ENCODE measurements at places on chromosomes 11 and 22. TPM values are rescaled to one million over a fixed set of nuclear protein-coding genes. Genes with fewer than 3 reads are reported as not detected.
A peak's percentile ranks its signal among the peaks of the same experiment; 100 is the strongest.

Gene CCDC88B
- 0.30 TPM for total RNA-seq

DNA sequence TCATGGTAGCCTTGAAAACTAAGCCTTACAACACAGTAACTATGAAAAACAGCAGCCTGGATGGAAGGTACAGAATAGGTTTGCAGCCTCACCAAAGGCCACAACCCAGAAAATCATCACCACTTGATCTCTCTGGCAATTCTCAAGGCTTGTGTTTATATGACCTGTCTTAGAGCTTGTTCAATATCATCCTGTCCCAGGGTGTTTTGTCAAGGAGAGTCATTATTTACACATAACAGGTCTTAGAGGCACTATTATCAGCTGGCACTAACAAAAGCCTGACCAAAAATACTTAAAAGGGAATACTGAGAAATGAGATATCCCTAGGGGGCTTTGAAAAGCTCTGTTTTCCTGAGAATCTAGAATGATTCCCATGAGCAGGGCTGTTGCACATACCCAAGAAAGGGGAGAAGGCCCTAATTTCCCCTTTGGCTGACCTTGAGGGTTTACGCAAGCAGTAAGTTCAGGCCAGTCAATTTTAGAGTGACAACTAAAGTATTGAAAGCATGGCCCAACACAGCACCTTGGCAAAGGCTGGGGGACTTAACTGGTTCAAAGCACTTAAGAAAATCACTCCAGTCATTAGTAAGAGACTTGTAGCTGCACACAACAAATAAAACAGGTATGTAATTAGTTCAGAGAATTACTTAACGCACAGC is 7.9 kb downstream of the SC5D start:
- DNase-seq, result no peak

GRCh38 chr11:76610871-76611475 is 59.6 kb downstream of the LRRC32 start:
- DNase-seq, result peak; percentile 75

GRCh38 chr11:44555031-44555800 is 10.2 kb upstream of the CD82 start:
- DNase-seq, result no peak

- no peak for DNase-seq
Measured at GRCh38 chr11:95678988-95679387, 110.6 kb downstream of the FAM76B start.

DNA sequence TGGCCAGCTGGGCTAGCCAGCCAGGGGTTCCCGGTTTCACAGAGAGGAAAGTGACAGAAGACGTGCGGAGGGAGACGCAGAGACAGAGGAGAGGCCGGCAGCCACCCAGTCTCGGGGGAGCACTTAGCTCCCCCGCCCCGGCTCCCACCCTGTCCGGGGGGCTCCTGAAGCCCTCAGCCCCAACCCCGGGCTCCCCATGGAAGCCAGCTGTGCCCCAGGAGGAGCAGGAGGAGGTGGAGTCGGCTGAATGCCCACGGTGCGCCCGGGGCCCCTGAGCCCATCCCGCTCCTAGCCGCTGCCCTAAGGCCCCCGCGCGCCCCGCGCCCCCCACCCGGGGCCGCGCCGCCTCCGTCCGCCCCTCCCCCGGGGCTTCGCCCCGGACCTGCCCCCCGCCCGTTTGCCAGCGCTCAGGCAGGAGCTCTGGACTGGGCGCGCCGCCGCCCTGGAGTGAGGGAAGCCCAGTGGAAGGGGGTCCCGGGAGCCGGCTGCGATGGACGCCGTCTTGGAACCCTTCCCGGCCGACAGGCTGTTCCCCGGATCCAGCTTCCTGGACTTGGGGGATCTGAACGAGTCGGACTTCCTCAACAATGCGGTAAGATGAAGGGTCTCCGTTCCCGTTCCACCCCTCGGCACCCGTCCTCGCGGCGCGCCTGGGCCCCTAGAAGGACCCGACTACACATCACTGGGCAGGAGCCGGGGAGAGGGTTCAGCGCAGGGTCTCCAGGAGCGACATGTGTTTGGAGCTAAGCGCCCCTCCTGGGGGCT is at the start of gene CREB3L1:
CREB3L1 (plus strand) TSS at position 41 of the 765 bp plus-strand sequence; CDS start at position 491, 450 bp downstream.
- DNase-seq, result no peak

- DNase-seq, result no peak
Measured at GRCh38 chr11:33668468-33668825, 32.2 kb downstream of the C11orf91 start.

Gene ZBTB16
- total RNA-seq, result 19.1 TPM

GRCh38 chr11:70404244-70404643 is 5.9 kb downstream of the CTTN start:
- no peak for DNase-seq

GRCh38 chr22:32265882-32266767 is 11.0 kb upstream of the SLC5A4 start:
- DNase-seq, result peak; percentile 86
